Activated CD4-positive, CD25-positive, alpha-beta regulatory T cell treated with anti-CD3 and anti-CD28 coated beads, Interleukin-2, amount 50 U/mL, for 72 hours (primary cell): ENCODE measurements at places on chromosomes 6 and 20.

DNA sequence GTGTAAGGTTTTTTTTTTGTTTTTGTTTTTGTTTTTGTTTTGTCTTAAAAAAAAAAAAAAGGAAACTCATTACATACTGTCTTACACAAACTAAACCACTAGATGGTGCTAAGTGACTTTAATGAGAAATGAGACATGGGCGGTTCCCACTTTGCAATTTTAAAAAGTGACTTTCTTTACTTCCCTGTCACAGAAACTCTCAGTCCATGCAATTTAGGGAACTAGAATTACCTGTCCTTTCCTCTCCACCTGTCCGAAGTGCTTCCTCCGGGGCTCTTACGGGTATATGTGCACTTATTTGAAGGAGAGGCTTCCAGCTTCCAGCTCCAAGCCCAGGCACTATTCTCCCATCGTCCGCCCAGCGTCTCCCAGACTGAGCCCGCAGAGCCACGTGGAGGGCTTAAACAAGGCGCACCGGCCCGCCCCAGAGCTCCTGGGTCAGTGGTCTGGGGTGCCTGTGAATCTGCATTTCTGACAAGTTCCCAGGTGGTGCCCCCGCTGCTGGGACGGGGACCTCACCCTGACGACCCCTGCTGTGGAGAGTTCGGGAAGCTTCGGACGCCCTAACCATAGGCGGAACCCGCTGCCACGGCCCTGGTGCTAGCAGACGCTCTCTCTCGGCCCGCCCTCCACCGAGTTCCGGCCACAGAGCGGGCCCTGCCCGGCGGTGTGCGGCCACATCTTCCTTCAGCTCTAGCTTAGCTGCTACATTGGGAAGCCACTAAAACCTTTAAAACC is 26.1 kb downstream of the BFSP1 start:
- DNase-seq = peak; percentile 70

DNA sequence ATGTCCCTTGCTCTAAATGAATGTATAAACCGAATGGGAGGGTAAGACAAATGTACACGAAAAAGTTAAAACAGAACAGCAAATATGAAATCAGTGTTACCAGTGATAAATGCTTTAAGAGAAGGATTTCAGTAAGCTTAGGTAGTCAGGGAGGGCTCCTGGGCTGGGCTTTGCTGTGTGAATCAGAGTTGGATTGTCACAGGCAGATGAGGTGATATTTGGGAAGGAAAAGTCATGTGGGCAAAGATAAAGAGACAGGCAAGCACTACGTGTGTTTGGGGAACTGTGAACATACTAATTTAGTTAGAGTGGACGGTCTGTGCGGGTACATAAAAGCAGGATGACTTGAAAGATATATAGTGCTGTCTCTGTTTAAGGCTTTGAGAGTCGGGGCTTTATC is 114.8 kb downstream of the CRYBG1 start:
- DNase-seq = no peak

DNA sequence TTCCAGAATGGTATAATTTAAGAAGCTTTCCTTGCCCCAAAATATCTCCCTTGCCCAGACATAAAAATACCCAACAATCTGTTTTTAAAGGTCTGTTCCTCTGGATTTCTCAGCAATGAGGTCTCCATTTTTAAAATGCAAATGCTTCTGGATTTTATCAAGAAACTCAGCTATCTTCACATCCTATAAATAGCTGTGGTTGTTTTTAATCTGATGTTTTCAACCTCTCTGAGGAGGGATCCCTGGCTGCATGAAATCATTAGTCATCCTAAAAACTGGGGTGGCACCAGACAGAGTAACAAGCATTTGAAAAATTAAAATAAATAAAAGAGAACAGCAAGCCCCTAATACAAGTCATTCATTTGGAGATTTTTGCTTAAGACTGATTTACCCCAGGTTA is 168.5 kb upstream of the ID4 start:
- no peak for DNase-seq

GRCh38 chr6:13141387-13141786 is 186.9 kb downstream of the TBC1D7 start:
- no peak for DNase-seq

GRCh38 chr6:162960679-162961457 is 233.1 kb downstream of the PACRG start:
- DNase-seq = no peak

- no peak for DNase-seq
These were observed 119.4 kb upstream of the LY86 start for GRCh38 chr6:6469074-6469473.

DNA sequence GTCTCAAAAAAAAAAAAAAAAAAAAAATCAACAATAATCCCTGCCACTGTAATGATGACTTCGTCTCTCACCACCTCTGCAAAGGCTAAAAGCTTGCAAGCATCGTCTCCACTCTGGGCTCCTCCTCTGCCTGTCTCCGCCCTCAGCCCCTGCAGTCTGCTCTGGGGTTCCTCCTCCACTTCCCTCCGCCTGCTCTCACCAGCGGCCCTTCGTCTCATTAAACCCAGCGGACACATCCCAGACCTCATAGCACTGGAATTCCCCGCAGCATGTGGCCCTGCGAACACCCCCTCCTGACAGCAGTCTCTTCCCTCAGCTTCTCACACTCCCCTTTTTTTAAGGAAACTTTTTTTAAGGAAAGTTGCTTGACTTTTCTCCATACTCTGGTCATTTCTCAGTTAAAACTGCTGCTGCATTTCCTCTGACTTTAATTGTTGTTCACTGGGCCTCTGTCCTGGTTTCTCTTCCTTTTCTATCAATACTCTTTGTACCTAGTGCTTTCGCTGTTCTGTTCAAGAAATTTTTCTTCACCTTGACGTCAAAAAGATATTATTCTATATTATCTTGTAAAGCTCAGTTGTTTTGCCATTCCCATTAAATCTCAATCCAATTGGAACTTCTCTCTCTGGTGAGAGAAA is 70.9 kb upstream of the PLEKHG1 start:
- DNase-seq = no peak

GRCh38 chr6:136719280-136720044 is 72.8 kb downstream of the MAP3K5 start:
- no peak for DNase-seq

DNA sequence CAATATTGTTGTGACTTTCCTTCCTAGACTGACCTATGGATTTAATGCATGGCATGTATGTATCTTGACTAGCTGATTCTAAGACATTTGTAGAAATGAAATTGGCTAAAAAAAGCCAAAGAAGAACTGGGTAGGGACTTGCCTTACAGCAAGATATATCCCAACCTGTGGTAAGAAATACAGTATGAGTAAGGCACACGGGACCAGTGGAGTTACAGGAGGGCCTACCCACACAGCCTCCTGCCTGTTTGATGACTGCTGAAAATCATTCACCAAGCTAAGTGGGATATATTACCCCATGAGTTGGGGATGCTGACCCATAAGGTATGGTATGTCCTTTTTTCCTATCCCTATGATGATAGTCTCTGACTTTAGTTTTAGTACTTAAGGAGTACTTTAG is 112.2 kb downstream of the INSM1 start:
- DNase-seq = no peak

GRCh38 chr6:3803627-3804468 is 45.3 kb upstream of the FAM50B start:
- DNase-seq = no peak

DNA sequence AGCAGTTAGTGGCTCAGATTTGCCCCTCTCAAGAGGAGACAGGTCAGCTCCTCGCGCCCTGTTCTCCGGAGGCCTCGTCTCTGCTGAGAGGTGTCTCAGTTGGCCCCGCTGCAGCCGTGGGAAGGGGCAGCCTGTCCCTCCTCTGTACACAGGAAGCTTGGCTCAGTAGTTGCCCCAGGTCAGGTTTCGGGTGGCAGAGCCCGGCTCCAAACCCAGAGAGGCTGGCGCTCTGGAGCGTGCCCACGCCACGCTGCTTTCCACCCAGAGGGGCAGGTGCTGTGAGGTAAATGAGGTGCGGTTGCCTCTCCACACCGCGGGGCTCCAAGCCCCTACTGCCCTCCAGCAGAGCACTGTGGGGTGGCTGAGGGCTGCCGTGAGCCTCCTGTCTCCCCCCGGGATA is 16.0 kb downstream of the DYNLT1 start:
- DNase-seq = no peak

- peak; percentile 5 for DNase-seq
These were observed 128.4 kb downstream of the SYCP2 start for GRCh38 chr20:59804871-59805665.
